Fibroblast of lung (primary cell): ENCODE measurements at places on chromosomes 13 and 19. TPM values are rescaled to one million over a fixed set of nuclear protein-coding genes. Genes with fewer than 3 reads are reported as not detected.

The PARP4 gene
- 30.6 and 41.8 TPM in 2 replicates for total RNA-seq

The RETN gene
- not detected in 2 replicates for total RNA-seq

The CYP4F22 gene
- not detected in 2 replicates for total RNA-seq

- no peak for DNase-seq
Observed at GRCh38 chr13:78129823-78130222, 211.2 kb upstream of the EDNRB start.

GRCh38 chr19:3610745-3611717 lies 4.4 kb upstream of the TBXA2R start:
- DNase-seq: no peak

- no peak for DNase-seq
Observed at GRCh38 chr19:8499048-8499833, 3.2 kb downstream of the PRAM1 start.

DNA sequence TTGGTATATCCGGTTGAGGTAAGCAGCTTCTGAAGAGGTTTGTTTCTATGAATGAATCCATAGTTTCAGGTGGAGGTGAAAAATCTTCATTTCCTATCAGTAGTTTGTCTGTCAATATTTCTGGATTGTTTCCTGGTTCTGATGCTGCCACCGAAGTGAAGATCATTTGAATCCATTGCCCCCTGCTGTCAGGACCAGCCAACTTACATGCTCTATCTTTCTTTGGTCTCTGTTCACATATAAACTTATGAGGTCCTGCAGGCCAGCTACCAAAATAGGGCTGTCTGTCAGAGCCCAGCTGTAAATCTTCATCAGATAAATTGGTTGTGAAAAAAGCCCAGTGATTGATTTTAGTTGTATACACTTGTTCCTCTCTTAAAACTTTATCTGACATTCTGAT lies 15.2 kb upstream of the N4BP2L1 start:
- DNase-seq: no peak
